Cortex of kidney (tissue), 1 donor: ENCODE measurements at places on chromosomes 7 and 10.

- DNase-seq, result no peak
Observed at GRCh38 chr10:115976342-115976741, 296.7 kb downstream of the GFRA1 start.

GRCh38 chr10:72503241-72503640 is 122.6 kb downstream of the MICU1 start:
- DNase-seq, result no peak

DNA sequence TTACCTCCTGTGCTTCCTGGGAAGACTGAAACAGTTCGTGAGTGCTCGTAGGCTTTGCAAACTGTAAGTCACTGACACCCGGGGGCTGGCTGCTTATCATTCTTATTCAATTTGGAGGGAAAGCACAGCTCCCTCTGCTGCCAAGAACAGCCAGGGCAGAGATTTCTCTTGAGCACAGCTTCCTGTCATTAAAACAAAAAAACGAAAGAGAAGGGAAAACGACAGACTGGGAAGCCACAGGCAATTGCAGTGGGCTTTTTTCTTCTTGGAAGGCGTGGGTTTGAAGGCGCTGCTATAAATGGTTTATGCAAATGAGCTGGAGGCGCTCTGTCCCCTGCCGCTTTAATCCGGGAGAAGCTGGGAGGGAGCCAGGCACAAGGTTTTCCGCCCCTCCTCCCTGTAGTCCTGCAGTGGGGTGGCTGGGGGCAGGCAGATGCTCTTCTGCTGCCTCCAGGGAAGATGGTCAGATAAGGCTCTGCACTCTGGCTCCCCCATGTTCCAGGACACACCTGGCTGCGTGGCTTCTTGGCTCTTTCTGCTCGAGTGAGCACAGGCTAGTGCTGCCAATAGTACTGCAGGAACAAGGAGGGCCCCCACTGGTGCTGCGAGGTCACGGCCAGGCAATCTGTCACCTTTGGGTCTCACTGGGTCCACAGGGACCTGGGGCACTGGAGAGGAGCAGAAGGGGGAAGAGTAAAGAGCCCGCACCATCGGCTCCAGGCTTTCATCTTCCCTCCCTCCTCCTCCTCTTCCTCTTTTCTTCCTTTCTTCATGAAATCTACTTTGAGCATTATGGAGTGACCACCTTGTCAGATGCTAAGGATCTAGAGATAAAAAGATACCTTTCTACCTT is 49.5 kb downstream of the NEURL1 start:
- DNase-seq, result no peak

GRCh38 chr7:141053626-141054025 is 20.2 kb upstream of the TMEM178B start:
- no peak for DNase-seq
